ENCODE measurements at places on chromosomes 3 and 15.

- H3K4me1 ChIP-seq = no peaks in the 10 kb centered on the region
- no peaks in the 10 kb centered on the region for H3K36me3 ChIP-seq
- H3K27ac ChIP-seq = no peak overlapping the region
- no peaks in the 10 kb centered on the region for H3K27me3 ChIP-seq
- no peak for DNase-seq
Observed at GRCh38 chr3:122875547-122876127, 80.8 kb downstream of the SLC49A4 start.

- no peak overlapping the region for H3K27ac ChIP-seq
- no peaks in the 10 kb centered on the region for H3K4me1 ChIP-seq
- peak; percentile 2 for DNase-seq
Observed at GRCh38 chr15:51311510-51311909, 26.9 kb downstream of the CYP19A1 start.

- H3K4me1 ChIP-seq = no peaks in the 10 kb centered on the region
- H3K27ac ChIP-seq = no peak overlapping the region
- no peaks in the 10 kb centered on the region for H3K27me3 ChIP-seq
- no peak for DNase-seq
Observed at GRCh38 chr15:72858205-72858604, 74.6 kb upstream of the ADPGK start.

DNA sequence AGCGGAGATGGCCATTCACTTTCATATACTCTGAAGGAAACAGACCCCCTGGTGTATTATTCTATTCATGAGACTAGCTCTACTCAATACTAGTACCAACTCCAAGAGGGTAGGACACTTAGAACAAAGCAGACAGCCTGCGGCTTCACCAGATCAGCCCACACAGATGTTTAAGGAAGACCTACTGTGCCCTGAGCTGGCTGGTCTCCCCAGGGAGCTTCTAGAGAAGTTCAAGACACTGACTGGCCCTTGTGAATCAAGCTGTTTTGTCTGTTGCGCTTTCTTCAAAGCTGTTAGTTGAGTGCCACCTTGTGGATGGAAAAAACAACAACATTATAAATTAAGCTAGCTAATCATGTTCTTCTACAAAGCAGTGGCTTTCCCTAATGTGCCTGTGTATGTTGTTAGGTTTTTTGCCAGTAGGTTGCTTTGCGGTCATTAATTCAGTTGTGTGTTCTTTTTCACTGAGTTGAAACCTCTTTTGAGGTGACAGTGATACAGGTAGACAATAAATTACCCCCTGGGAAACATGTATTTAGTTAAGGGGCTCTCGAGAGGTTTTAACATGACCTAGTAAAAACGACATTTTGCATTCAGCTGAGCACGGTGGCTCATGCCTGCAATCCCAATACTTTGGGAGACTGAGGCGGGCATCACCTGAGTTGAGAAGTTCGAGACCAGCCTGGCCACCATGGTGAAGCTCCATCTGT is 64.2 kb upstream of the MYZAP start:
- DNase-seq = no peak
- no peaks in the 10 kb centered on the region for H3K36me3 ChIP-seq
- no peak overlapping the region for H3K27ac ChIP-seq
- H3K4me1 ChIP-seq = no peaks in the 10 kb centered on the region
- H3K27me3 ChIP-seq = no peaks in the 10 kb centered on the region

GRCh38 chr3:52851348-52851747 is 16.5 kb upstream of the MUSTN1 start:
- no peak for DNase-seq
- no peaks in the 10 kb centered on the region for H3K27me3 ChIP-seq
- H3K36me3 ChIP-seq = peaks cover 14% of the 10 kb centered on the region
- H3K4me1 ChIP-seq = no peaks in the 10 kb centered on the region
- H3K27ac ChIP-seq = no peak overlapping the region
- no peak overlapping the region for H3K4me3 ChIP-seq

DNA sequence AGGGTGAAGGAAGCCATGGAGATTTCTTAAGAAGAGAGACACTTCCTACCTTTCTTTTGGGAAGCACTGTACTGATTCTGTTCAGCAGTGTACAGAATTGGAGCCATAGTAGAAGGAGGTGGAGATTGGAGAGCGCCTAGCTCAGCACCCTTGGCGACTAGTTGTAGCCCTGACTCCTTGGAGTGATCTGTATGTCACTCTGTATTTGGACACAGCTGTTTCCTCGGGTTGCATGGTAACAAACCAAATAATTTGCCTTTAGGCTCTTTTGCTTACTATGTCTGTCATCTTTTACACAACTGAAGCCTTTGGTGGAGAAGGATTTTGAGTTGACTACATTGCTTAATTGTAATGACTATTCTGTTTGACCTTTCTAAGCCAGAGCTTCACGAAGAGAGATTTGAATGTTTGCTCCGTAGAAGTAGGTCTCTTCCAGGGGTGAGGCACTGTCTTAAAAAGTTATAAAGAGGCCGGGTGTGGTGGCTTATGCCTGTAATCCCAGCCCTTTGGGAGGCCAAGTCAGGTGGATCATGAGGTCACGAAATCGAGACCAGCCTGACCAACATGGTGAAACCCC is 77.1 kb downstream of the AKAP13 start:
- H3K4me3 ChIP-seq = no peak overlapping the region
- no peaks in the 10 kb centered on the region for H3K36me3 ChIP-seq
- DNase-seq = no peak
- no peaks in the 10 kb centered on the region for H3K27me3 ChIP-seq

DNA sequence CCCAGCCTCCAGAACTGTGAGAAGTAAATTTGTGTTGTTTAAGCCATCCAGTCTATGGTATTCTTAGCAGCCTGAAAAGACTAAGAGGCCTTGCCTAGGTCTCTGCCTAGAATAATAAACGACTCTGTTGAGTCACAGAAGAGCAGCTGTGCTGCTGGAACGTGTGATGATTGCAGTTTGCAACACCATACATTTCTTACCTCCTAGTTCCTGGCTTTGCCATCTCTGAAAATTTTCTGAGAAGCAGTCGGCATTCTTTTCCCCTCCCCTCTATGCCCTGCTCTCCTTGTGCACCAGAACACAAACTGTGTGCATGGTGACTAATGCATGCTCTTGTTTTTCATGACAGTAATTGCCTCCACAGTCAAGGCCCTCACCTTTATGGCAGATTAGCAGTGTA is 301.3 kb downstream of the IL20RB start:
- no peak overlapping the region for H3K4me3 ChIP-seq
- H3K4me1 ChIP-seq = no peaks in the 10 kb centered on the region
- H3K36me3 ChIP-seq = no peaks in the 10 kb centered on the region
- DNase-seq = no peak

- no peak overlapping the region for H3K27ac ChIP-seq
- no peak for DNase-seq
- no peaks in the 10 kb centered on the region for H3K36me3 ChIP-seq
- H3K4me1 ChIP-seq = no peaks in the 10 kb centered on the region
- H3K27me3 ChIP-seq = no peaks in the 10 kb centered on the region
Observed at GRCh38 chr3:99955773-99956562, 138.3 kb downstream of the CMSS1 start.

DNA sequence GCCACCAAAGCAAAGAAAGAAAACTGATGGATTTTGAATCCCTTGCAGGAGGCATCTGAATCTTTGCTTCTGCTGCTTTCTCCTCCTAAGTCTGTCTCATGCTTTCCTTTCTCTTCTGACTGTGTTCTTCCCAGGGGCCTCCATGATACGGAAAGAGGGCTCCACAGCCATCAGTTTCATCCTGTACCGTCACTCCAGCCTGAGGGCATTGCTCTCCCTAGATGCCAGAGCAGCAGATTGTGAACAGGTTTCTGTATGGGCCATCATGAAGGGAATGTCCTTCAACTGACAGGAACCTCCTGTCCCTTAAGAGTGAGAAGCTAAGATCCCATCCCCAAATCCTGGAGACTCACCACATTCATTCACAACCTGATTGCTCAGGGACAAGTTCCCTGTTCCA is 59.2 kb downstream of the KBTBD12 start:
- H3K27me3 ChIP-seq = no peaks in the 10 kb centered on the region
- no peak overlapping the region for H3K27ac ChIP-seq
- no peak for DNase-seq
- H3K4me3 ChIP-seq = no peak overlapping the region
- no peaks in the 10 kb centered on the region for H3K36me3 ChIP-seq
- H3K4me1 ChIP-seq = no peaks in the 10 kb centered on the region

DNA sequence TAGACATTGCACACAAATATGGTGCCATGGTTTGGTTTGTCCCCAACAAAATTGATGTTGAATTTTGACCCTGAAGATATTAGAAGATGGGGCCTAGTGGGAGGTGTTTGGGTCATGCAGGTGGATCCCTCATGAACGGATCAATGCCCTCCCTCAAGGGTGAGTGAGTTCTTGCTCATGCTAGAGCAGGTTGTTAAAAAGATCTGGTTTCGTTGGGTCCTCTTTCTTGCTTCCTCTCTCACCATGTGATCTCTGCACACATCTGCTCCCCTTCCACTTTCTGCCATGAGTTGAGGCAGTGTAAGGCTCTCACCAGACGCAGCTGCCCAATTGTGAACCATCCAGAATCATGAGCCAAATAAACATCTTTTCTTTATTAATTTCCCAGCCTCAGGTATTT is 87.8 kb upstream of the MDFIC2 start:
- DNase-seq = no peak
- H3K4me3 ChIP-seq = no peak overlapping the region
- no peaks in the 10 kb centered on the region for H3K36me3 ChIP-seq

GRCh38 chr3:161150001-161150525 is 44.9 kb upstream of the B3GALNT1 start:
- H3K4me1 ChIP-seq = peaks cover 12% of the 10 kb centered on the region
- H3K27me3 ChIP-seq = no peaks in the 10 kb centered on the region
- H3K36me3 ChIP-seq = no peaks in the 10 kb centered on the region
- H3K4me3 ChIP-seq = no peak overlapping the region
- no peak for DNase-seq

GRCh38 chr15:56969265-56969895 is 50.9 kb downstream of the TCF12 start:
- DNase-seq = no peak
- H3K27ac ChIP-seq = peak overlapping the region; percentile 17
- H3K4me3 ChIP-seq = no peak overlapping the region
- H3K36me3 ChIP-seq = no peaks in the 10 kb centered on the region

DNA sequence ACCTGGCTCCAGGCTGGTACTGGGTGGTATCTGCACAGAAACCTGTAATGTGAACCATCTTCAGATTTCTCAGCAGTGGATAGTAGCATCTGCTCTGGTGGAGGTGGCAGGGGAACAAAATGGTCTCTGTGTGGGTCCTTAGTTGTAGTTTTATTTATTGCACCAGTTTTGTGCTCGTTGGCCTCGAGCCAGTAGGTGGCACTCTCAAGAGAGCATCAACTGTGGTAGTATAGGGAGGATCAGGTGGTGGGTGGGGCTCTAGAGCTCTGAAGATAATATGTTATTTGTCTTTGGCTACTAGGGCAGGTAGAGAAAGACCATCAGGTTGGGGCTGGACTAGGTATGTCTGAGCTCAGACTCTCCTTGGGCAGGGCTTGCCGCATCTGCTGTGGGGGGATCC is 254.0 kb upstream of the GPR149 start:
- H3K4me1 ChIP-seq = no peaks in the 10 kb centered on the region
- no peaks in the 10 kb centered on the region for H3K27me3 ChIP-seq
- H3K27ac ChIP-seq = no peak overlapping the region
- H3K4me3 ChIP-seq = no peak overlapping the region

DNA sequence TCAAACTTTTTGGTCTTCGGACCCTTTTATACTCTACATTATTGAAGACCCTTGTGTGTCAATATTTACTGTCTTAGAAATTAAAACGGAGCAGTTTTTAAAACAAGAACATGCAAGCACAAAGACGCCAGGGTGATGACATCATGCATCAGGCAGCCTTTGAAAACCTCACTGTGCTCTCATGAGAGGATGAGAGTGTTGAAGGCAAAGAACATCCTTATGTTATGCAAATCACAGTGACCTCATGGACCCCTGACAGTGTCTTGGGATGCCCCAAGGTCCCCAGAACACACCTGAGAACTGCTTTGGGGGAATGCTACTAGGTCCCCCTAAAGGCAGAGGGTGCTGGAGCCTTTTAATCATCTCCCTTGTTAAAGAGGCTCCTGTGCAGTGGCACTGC is 51.6 kb downstream of the CHDH start:
- H3K27me3 ChIP-seq = no peaks in the 10 kb centered on the region
- H3K4me3 ChIP-seq = no peak overlapping the region
- DNase-seq = no peak
- no peaks in the 10 kb centered on the region for H3K36me3 ChIP-seq

DNA sequence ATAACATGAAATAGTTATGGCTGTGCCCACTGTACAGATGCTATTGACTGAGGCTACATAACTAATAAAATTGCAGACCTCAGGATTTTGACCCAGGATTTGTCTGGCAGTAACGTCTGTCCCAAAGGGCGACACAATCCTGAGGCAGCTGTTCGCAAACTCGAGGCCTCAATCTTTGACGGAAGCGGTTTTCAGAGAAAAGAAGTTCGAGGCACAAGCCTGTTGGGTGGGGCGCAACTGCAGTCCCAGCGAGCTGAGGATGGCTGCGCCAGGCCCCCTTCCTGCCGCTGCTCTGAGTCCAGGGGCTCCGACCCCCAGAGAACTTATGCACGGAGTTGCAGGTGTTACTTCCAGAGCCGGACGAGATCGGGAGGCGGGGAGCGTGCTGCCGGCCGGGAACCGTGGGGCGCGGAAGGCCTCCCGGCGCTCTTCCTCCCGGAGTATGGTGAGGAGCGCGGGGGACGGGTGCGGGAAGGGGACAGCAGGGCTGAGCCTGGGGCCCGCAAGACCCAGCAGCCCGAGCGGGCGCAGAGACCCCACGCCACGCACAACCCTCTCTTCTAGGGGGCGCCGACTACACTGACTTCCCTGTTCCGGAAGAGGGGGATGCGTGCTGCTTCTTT is at the start of gene PARP15:
PARP15 (plus strand) TSS at position 242 of the 623 bp plus-strand sequence; CDS start at position 260, 18 bp downstream.
- H3K36me3 ChIP-seq = no peaks in the 10 kb centered on the region
- H3K4me3 ChIP-seq = no peak within 1 kb of the TSS
- peaks cover 10% of the 10 kb centered on the region for H3K4me1 ChIP-seq
- no peak within 1 kb of the TSS for H3K27ac ChIP-seq
- no peaks in the 10 kb centered on the region for H3K27me3 ChIP-seq
- no peak for DNase-seq

- no peaks in the 10 kb centered on the region for H3K27me3 ChIP-seq
- H3K4me3 ChIP-seq = no peak overlapping the region
- peak overlapping the region; percentile 97 for H3K27ac ChIP-seq
- DNase-seq = no peak
- peaks cover 54% of the 10 kb centered on the region for H3K4me1 ChIP-seq
- peaks cover 93% of the 10 kb centered on the region for H3K36me3 ChIP-seq
Observed at GRCh38 chr3:50170689-50171088, 15.6 kb downstream of the SEMA3F start.

DNA sequence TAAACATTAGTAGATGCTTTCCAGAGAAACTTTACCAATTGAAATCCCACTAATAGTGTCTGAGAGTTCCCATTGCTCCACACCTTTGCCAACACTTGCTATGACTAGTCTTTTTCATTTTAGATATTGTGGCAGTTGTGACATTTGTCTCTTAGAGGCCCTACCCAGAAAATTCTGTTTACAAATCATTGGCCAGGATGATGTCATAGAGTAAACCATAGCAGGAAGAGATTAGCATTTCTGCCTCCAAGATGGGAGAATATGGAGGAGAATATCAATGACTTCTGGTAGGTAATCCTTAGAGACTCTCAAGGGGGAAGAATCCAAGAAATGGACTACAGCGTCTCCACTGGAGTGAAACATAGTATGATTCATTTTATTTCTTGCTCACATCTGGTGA is 291.0 kb upstream of the CNTN3 start:
- H3K27ac ChIP-seq = no peak overlapping the region
- no peaks in the 10 kb centered on the region for H3K4me1 ChIP-seq
- no peaks in the 10 kb centered on the region for H3K36me3 ChIP-seq
